ENCODE measurements at places on chromosomes 6 and 20. TPM values are rescaled to one million over a fixed set of nuclear protein-coding genes. Genes with fewer than 3 reads are reported as not detected.

The MAPK13 gene
- 10.8 TPM for total RNA-seq

DNA sequence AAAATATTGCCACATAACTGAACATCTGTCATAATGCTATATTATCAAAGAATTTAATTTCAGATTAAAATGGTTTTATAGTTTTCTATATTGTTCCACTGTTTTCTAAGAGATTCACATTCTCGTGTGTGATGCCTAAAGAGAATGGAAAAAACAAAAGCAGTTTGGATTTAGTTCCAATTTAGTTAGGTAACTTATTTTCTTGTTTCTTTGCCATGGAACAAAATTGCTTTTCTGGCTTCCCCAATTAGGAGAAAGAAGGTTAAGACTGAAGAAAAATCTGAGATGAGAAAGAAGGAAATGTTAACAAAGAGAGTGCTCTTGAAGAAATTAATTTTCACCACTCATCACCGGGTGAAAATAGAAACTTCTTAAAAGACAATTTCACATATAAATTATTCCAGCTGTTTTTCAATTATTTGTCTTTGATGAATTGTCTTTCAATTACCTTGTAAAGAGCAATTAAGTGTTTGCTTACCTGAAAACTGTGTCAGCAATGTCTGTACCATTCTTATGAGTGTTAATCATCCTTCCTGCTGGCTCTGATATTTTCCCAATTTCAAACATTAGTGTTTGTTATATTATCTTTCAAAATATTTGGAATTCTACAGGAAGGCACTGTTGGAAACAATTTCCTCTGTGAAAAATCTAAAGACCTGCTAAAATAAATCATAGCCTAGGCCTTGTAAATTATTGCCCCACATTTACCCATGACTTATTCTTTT lies 19.5 kb downstream of the PHACTR2 start:
- DNase-seq, result no peak

DNA sequence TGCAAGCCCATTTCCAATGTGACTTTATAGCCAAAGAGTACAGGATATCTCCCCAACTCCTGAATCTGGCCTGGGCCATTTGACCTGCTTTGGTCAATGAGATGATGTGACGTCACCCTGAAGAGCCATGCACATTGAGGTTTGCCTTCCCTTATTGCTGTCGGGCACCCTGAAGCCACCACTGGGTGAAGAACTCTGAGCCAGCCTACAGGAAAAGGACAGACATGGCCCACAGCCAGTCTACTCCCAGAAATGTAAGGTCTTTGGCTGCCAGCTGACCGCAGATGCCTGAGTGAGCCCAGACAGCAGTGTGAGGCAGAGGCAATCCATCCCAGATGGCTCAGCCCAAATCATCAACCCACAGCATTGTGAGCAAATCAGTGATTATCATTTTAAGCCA lies 3.7 kb upstream of the SYNDIG1 start:
- no peak for DNase-seq

- DNase-seq, result no peak
Observed at GRCh38 chr20:53141201-53142050, 169.3 kb downstream of the TSHZ2 start.

GRCh38 chr20:1955217-1955616 lies 38.6 kb downstream of the PDYN start:
- DNase-seq, result no peak

DNA sequence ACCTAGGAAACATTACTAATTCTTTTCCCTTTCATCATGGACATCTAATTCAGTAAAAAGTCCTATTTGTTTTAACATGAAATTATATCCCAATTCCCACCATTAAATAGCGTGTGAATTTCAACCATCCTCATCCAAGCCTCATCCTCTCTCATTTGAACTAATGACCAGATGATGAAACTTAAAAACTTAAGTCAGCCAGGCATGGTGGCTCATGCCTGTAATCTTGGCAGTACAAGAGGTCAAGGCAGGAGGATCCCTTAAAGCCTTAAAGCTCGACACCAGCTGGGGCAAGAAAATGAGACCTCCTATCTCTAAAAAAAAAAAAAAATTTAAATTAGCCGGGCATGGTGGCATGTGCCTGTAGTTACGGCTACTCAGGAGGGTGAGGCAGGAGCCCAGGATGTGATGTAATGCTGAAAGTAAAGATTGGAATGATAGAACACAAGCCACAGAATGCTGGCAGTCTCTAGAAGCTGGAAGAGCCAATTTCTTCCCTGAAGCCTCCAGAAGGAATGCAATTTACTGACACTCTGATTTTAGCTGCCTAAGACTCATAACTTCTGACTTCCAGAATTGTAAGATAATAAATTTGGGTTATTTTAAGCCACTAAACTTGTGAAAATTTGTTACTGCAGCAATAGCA lies 27.1 kb upstream of the HAO1 start:
- peak; percentile 49 for DNase-seq

Measured in fibroblast of villous mesenchyme (primary cell).